ENCODE measurements at places on chromosomes 12 and 14.

DNA sequence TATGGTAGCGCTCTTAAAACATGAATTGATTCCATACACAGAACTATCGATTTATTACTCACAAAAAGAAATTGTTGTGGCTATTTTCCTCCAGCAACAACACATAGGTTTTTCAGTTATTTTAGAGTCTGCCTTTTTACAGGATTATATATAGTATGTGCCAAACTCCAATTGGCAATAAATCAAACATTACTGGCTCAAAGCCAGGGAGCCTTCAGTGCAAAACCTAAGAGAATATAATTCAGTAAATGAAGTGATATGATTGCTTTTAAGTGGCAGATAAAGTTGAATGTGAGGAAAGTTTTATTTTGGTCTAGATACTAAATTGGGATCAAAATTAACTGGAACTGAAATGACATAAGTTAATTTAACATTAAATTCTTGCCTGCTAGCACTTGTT lies 234.8 kb downstream of the PIK3C2G start:
- no peak for DNase-seq

GRCh38 chr12:26399381-26399780 lies 204.0 kb downstream of the SSPN start:
- DNase-seq = no peak

GRCh38 chr12:113291586-113291985 lies 43.3 kb downstream of the SLC8B1 start:
- DNase-seq = no peak

- no peak for DNase-seq
These were observed 110.9 kb upstream of the CCDC196 start for GRCh38 chr14:66375046-66375964.

- no peak for DNase-seq
These were observed 229.2 kb downstream of the ALX1 start for GRCh38 chr12:85509081-85509856.

DNA sequence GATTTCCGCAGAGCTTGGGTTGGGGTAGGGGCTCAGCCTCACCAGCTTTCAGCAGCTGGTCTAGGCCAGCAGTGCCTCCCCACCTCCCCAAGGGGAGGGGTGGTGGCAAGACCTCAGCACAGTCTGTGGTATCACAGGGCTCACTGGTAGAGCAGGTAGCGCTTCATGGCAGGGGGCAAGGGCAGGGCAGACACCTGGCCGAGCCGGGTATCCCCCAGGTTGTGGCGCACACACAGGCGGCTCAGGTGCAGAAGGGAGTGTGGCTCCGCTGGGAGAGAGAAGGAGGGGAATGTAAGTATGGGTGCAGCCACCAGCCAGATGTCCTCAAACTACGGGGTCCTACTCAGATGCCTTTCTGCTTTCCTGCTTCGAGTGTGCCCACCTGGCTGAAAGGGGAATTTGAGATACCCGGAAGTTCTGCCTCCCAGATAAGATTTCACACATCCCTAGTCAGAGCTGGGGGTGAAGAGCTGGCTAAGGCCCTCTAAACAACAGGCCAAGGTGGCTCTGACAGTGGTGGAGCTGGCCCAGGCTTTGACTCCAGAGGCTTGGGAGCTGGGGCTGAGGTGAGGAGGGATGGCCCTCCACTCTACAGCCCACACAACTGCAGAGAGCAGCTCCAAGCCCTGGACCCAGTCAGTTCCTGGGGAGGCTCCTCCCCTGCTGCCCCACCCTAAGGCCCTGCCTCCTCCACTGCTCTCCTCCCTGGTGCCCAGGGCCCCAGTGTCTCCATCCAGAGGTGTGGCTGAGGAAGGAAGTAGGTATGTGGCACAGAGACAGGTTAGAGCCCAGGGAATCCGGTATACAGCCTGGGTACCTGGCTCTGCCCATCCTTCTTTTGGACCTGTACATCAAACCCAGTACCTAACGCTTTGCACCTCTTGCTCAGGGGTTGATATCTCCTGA lies 1.8 kb downstream of the SPSB2 start:
- peak; percentile 58 for DNase-seq

DNA sequence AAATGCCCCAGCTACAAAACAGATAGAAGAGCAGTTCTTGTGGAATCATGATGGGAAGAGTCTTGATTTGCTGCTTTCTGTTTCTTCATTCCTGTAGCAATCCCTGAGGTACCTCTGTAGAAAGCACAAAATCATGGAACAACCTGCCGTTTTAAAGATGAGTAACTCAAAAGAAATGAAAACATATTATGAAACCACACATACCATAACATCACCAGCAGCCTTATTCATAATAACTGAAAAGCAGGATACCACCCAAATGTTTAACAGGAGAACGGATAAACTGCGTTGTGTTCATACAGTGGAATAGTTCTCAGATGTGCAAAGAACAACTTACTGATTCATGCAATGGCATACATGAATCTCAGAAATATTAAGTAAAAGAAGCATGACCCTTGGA lies 188.1 kb downstream of the RGS6 start:
- no peak for DNase-seq

DNA sequence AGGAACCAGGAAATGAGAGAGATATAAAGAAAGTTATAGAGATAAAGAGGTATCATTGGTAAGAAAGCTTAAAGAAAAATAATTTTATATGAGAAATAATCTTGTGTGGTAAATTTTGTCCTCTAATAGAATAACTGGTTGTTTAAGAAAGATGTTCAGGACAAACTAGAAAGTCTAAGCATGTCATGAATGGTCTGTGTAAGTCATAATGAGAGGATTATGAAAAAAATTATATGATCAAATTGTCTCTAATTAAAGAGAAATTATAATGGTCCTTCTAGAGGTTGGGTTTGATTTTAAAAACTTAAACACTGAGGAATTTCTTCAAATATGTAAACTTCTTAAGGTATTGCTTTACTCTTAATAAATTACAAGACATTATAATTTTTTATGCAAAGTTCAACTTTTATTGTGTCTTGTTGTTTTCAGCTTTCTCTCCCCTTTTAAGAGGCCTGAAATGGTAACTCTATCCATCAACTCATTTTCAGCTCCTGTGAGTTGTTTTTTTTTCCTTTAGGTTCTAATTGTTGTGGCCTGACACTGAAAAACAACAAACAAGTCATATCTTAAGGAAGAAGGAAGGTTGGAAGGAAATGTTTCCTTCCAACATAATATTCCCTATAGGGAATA lies 88.2 kb upstream of the CNOT2 start:
- no peak for DNase-seq

GRCh38 chr12:102917026-102917787 lies at the start of gene PAH:
Gene PAH (minus strand): TSS chr12:102917244. CDS start chr12:102917130, 114 bp downstream.
- DNase-seq = peak; percentile 79

- peak; percentile 89 for DNase-seq
These were observed 42.0 kb upstream of the GPR68 start for GRCh38 chr14:91286530-91286937.

GRCh38 chr14:105087963-105088811 lies 23.0 kb upstream of the GPR132 start:
- peak; percentile 74 for DNase-seq

GRCh38 chr12:51653431-51653830 lies 62.4 kb downstream of the SCN8A start:
- DNase-seq = no peak

- no peak for DNase-seq
These were observed 36.8 kb downstream of the RAB35 start for GRCh38 chr12:120079411-120080400.

DNA sequence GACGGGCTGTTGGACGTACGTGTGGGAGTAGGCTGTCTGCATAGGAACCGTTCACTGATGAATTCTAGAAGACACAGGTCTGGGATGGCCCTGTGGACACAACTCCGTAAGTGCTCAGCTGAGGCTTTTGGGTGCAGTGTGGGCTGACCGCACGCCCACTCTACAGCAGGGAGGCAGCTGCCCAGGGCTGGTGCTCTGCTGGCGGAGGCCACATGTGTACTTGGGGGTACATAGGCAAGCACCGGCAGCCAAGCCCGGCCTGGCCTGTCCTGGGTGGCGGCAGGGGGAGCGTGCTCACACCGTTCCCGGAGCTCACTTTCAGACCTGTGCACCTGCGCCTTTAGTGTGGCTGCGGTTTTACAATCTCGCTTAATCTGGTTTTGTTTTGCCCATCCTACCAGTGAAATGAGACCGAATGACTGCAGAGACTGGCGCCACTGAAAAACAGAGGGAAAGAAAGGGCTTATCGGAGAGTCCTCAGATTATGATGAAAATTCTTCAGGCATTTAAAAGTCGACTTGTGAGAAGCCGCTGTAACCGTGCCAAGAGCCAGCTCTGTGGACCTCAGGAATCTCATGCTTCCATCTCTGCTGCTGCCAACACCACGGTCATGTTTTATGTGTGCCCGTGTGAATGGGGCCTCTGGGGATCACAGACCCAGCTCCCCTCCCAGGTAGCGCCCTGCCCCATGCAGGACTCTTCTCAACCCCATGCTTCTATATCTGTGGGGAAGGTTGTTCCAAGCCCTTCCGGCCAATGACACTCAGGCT lies 45.8 kb downstream of the SSH1 start:
- no peak for DNase-seq

GRCh38 chr12:93148412-93148811 lies 219.3 kb upstream of the EEA1 start:
- DNase-seq = no peak

All from H1 (cell line).